ENCODE measurements at places on chromosomes 7 and 10.

GRCh38 chr7:51290304-51290637 is 26.3 kb downstream of the COBL start:
- no peak for DNase-seq

DNA sequence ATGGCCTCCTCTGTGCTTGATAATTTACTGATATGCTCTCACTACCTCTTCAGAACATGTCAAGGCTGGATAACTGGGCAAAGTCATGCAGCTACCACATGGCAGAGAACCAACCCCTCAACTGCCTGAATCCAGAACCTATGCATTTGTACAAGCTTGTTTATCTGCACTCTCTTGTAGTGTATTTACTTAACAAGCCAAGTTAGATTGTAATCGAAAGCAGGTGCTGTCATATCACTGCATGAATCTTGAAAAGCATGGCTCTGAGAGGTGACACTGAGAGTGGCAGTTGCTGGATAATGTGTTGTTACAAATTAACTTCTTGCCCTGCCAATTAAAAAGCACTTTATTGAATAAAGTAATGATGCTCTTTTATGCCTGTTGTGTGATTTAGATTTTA is 588.6 kb downstream of the NRG3 start:
- peak; percentile 47 for DNase-seq

GRCh38 chr10:106619346-106619745 is 545.2 kb downstream of the SORCS1 start:
- no peak for DNase-seq

DNA sequence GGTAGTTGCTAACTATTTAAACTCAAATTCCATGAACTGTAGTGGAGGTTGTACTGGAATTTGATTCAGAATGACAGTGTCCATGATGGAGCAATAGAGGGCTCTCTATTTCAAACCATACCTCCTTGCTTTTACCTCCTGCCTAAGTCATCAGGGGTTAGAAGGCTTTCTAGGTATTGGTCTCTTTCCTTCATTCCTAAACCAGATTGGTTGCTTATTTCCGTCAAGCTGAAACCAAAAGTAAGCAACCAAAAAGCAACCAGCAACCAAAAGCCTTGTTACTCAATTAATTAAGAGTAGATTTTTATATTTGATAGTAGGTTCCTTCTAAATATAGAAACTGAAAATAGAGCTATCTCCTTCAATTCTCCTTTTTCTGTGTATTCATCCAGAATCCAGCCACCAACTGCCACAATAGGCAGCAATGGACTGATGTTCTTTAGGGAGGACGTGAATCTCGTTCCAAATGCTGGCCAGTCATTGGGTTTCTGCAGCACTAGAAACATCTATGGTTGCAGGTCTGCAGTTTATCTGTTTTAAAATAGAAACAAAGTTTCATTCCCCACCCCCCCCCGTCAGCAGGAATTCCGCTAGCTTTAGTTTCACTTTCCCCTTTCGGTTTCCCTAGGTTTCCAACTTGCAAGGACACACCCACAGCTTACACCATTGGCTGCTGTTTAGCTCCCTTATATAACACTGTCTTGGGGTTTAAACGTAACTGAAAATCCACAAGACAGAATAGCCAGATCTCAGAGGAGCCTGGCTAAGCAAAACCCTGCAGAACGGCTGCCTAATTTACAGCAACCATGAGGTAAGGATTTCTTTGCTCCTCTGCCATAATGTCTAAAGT is at the start of gene IFIT1:
IFIT1 (plus strand) TSS at position 717 of the 850 bp plus-strand sequence; CDS start at position 807, 90 bp downstream.
- DNase-seq: peak; percentile 36

- DNase-seq: no peak
Observed at GRCh38 chr7:72292794-72293193, 119.3 kb downstream of the CALN1 start.

GRCh38 chr10:61902445-61903220 is 1.1 kb downstream of the ARID5B start:
- no peak for DNase-seq

- no peak for DNase-seq
Observed at GRCh38 chr7:98719396-98719795, 102.3 kb downstream of the NPTX2 start.

DNA sequence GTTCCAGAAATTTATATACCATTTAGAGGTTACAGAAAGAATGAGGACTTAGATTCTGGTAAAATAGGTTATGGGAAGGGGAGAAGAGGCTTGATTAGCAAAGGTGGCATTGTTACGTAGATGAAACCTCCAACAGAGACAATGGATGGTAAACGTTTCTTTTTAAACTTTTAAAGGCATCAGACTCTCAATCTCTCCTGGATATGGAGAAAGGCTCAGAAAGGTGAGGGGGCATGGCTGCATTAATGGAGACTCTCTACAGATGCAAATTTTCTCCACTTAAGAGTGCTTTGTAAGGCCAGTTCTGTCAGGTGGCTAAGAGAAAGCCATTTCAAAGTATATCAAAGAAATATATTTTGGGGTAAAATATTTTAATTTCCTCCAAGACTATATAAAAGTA is 240.9 kb upstream of the PTER start:
- DNase-seq: no peak

GRCh38 chr10:3712707-3713106 is 72.3 kb downstream of the KLF6 start:
- DNase-seq: no peak

DNA sequence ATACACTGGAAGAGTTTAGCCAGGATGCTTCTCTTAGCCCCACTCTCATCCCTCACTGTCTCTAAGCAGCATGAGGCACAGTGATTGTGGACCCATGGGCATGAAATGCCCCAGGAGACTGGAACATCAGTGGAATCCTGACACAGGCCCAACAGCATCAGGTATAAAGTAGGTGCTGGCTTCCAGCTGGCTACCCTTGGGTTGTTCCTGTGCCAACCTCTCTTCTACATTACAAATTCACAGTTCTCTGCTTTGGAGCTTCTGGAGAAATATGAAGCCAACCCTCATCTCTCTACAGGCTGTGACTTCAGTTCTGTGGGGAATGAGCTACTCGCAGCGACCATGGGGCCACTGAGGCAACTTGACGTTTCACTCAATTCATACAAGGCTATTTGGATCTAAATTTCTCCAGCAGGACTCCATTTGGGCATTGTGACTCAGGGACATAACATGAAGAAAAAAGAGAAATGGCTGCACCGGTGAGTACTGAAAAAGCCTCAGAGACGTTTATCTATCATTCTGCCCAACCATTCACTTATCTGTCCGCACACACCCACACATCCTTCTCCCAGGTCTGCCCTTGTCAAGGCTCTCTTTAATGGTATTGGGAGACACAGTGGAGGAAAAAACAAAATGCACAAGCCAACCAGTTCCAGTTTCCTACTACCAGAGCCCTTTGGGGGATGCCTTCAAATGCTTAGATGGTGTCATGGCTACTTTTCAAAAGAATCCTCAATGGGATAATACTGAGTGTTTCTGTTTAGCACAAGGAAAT is 35.4 kb upstream of the TM9SF3 start:
- DNase-seq: no peak

GRCh38 chr7:123260428-123260960 is 60.7 kb upstream of the SLC13A1 start:
- no peak for DNase-seq

DNA sequence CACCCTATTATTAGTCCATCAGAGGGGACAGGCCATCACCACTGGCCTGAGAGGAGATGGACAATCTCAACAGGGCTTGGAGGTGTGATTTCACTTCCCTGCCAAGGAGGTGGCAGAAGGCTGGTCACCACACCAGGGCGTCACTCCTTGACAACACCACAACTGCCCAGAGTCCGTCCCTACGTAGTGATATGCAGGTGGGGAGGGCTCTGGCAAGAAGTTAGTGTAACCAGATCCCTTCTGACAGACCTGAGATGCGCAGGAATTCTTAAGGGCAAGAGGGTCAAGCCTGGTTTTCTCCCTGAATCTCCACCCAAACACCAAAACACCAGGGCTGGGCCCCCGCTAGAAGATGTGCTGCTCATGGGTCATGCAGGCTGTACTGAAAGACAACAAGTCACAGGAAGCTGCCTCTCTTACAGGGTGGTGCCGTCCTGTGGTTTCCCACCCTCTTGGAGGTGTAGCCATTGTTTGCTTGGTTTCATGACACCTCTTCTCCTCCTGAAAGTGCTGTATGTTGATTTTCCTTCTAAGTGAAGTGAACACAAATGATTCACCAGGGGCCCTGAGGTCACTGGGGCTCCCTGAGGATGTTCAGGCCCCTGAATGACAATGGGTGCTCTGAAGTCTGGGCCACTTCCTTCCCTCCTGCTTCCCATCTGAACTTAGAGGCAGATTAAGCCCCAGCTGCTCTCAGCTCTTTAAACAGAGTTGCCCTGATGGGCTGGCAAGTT is 27.1 kb downstream of the ATXN7L1 start:
- DNase-seq: no peak

- DNase-seq: no peak
Observed at GRCh38 chr10:2974083-2974482, 93.3 kb upstream of the PFKP start.

DNA sequence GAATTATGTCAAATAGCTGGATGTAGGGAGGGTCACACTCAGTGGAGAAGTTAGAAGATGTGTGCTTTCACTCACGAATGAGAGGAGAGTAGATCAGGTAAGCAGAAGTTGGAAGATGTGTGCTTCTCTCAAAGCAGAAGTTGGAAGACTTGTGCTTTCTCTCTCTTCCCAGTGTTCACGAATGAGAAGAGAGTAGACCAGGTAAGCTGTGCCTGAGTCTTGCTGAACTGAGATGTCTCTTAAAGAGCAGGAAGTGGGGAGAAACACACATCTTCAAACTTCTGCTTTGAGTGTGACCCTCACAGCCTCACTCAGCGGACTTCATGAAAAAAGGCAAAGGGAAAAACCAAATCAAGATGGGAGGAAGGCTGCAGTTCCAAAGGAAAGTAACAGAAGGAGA is 7.0 kb upstream of the TMEM243 start:
- no peak for DNase-seq
